Effector CD4-positive, alpha-beta T cell (primary cell): ENCODE measurements at places on chromosomes 12 and 14.

DNA sequence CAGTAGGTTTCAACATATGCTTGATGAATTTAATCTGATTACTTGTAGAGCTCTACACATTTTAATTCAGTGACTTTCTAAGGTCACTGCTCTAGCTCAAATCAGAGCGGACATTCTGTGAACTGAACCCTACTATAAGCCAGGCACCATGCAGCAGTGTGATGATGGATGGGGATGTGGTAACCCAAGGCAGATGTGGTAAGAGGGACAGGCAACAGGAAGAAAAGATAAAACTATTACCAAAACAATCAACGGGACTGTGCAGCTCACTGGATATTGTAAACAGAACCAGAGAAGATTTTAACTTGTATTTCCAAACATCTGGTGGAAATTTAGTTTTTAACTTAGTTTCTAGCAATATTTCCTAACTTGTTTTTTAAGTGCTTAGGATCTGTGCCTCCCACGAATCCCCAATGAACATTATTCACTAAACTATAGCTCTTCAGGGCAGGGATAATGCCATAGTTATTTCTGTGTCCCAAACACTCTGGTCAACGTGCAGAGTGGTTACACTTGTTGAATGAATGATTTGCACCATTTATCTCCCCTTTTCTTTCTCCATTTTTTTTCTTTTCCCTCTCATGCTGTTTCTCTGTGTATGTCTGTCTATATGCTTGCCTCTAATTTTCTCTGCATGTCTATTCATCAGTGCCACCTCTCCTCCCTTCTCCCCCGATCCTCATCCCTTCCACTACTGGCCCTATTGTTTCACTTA is 3.0 kb downstream of the ERO1A start:
- no peak for DNase-seq

GRCh38 chr14:34363733-34364134 is 98.3 kb downstream of the SPTSSA start:
- DNase-seq, result no peak

DNA sequence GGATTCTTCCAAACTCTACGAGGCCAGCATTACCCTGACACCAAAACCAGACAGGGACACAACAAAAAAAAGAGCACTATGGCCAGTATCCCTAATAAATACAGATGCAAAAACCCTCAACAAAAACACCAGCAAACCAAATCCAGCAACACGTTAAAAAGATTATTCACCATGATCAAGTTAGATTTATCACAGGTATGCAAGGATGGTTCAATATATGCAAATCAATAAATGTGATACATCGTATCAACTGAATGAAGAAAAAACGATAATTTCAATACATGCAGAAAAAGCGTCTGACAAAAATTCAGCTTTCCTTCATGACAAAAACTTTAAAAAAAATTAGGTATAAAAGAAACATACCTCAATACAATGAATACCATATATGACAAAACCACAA is 99.9 kb downstream of the CEP83 start:
- no peak for DNase-seq

- DNase-seq, result no peak
Measured at GRCh38 chr12:46661110-46661845, 164.5 kb downstream of the SLC38A4 start.

DNA sequence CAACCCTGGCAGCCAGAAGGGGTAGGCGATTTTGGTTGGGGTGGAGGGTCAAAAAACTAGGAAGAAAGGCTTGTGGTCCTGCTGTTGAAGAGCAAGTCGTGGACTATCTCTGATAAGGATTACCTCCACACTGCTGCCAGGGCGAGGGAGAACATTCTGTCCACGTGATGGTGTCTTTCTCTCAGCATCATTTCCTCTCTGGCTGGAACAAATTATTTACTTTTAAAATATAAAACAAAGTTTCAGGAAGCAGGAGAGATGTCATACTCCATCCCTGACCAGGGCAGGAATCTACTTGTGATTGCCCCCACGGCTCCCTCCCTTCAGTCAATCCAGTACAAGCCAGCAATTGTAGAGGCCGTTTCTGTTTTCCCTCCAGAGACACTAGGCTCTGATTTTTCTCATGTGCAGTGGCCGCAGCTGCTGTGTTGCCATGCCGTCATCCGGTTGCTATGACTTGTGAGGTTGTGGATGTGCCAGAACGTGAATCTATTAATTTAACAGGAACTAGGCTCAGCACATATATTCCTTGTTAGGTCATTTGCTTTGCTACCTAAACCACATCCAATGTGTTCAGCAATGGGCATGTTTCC is 61.5 kb upstream of the PTGR2 start:
- no peak for DNase-seq

- DNase-seq, result no peak
Measured at GRCh38 chr12:2064071-2064507, 11.3 kb downstream of the CACNA1C start.

GRCh38 chr12:104048811-104049210 is 1.2 kb downstream of the GLT8D2 start:
- DNase-seq, result no peak

- DNase-seq, result no peak
Measured at GRCh38 chr14:26293909-26294308, 303.9 kb downstream of the NOVA1 start.

- no peak for DNase-seq
Measured at GRCh38 chr14:64541261-64541971, 875 bp downstream of the HSPA2 start.

DNA sequence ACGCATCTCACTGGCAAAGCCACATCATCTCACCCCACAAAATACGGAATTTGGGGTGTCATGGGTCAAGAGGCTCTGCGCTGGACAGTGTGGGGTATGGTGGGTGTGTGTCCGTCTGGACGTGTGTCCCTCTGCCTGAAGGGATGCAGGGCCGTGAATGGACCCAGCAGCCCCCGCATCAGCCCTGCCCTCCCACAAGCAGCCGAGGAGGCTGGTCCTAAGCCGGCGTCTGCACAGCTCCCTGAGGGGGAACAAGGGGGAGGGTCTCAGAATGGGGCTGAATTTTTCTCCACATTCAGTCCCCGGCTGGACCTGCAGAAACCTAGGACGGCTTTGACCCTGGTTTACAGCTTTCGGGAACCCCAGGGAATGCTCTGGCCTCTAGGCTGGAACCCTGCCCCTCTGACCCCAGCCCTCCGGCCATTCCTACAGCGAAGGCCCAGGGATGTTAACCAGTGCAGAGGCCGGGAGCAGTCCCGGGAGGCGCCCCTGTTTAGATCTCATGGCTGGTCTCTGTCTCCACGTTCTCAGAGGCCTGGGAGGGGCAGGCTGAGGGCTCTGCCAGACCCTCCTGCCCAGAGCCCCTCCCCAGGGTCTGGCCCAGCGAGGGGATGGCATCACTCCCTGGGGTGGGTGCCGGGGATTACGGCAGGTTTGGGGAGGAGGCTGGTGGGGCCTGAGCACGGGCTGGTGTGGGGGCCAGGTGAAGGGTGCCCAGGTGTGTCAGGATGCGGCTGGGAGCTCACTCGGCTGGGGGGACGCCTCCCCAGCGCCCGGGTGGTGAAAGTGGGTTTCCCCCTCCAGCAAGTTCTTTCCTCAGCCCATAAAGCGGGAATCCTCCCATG is 156.5 kb upstream of the C14orf180 start:
- no peak for DNase-seq

- no peak for DNase-seq
Measured at GRCh38 chr12:49891476-49891875, 12.2 kb downstream of the FAIM2 start.

DNA sequence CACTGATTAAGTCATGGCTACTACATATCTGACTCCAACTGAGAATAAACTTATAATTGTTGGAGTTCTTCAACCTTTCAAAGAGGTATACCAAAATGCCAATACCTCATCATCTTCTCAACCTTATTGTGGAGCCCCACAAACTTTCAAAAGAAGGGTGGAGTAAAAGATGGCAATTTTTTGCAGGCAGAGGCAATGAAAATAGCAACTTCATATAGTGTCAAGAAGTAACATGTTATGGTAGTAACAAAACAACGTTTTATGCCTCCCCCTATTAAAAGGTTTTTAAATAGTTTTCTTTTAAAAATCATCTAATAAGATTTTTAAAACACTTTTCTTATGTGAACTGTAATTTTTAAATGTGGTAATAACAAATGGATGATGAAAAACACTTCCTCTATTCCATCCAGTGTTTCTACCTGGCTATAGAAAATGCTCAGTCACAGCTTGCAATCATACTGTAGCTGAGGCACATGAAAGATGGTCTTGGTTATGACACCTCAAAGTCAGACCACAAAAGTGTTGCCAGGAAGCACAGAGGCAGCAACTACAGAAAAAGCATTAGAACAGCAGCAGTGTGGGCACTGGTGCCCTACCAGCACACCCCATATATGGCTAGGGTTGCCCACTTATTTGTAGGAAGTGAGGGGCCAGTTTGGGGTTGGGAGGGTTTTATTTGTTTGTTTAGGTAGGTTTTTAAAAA is 7.0 kb downstream of the PPP1R12A start:
- peak; percentile 31 for DNase-seq

- no peak for DNase-seq
Measured at GRCh38 chr12:127438512-127439244, 828.3 kb upstream of the TMEM132C start.
